ENCODE measurements at places on chromosomes 3 and 15.

DNA sequence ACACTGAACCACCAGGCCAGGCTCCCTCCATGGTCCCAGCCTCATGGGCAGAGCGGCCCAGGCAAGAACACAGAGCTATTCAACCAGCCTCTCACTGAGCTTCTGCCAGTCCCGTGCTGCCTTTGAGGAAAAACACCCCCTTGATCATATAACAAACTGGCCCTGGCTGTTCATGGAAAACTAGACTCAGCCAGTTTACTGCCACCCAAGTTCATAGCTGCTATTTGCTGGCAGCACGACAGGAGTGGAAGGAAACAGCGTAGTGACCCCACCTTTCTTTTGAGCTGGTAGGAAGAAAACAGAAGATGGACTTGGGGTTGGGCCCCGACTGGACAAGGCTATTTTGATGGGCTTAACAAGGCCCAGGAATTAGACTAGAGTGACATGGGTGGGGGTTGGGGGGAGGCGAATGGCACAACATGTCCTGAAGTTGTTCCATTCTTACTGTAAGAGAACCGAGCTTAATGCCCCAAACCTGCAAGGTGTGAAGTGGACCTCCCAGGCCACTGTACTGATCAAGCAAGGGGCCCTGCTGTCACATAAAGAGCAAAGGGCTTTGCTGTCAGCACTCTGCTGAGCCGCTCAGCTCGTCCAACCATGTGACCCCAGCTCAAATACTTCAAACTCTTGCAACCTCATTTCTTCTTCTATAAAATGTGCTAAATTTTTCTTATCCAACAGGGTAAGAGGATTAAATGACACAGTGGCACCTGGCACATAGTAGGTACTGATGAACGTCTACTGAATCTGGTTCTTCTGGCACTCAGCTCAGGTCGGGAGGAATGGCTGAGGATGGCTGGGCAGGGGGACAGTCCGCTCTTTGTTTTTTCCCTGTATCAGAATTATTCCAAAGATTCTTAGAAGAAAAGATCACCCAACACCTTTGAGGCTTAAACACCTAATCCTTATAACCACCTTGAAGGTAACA, 1.6 kb downstream of the FBXL22 start:
- DNase-seq = no peak

- no peak for DNase-seq
Measured at GRCh38 chr3:190528706-190529105, 14.8 kb downstream of the IL1RAP start.

DNA sequence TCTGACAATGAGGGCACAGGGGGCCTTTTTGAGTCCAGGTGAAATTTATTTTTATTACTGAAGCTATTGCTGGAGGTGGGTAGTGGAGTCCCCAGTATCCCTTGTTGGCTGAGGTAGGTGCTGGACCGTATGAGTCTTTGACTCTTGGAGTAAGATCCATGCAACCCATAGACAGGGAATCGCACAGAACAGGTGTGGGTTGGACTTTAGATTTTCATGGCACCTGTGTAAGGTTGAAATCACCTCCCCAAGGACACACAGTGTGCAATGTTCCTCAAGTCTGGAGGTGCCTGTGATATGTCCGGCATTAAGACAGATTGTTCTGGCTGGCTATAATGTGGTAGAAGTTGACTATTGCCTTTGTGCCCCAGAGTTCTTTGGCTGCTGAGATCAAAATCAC, 23.5 kb downstream of the MKRN3 start:
- no peak for DNase-seq

- DNase-seq = no peak
Measured at GRCh38 chr3:42610976-42611375, 10.5 kb downstream of the NKTR start.

GRCh38 chr3:182389071-182389815, 404.1 kb upstream of the ATP11B start:
- DNase-seq = peak; percentile 70

- no peak for DNase-seq
Measured at GRCh38 chr3:133733226-133733625, 13.0 kb upstream of the TF start.

GRCh38 chr3:105722943-105723556, 145.8 kb downstream of the CBLB start:
- DNase-seq = no peak

GRCh38 chr3:53077476-53078220, 31.8 kb upstream of the SFMBT1 start:
- no peak for DNase-seq

- DNase-seq = no peak
Measured at GRCh38 chr3:131907796-131908195, 127.0 kb downstream of the CPNE4 start.

- no peak for DNase-seq
Measured at GRCh38 chr3:173743111-173743510, 345.6 kb downstream of the NLGN1 start.

GRCh38 chr15:85614059-85614458, 180.7 kb downstream of the KLHL25 start:
- no peak for DNase-seq

DNA sequence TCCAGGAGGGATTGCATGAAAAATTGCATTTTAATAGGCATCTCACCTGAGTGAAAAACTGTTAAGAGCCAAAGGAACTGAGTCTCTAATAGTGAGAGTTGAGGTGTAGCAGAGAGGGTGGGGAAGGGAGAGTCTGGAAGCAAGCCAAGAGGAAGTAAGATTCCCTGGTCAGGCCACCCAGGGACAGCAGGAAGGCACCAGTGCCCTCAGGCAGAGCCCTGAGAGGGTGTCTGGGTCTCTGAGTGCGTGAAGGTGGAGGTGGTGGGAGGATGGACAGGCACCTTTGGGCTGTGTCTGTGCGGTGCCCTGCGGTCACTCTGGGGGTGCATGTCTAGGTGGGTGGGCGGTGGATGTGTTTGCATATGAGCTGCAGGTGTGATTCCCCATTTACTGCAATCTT, 300.4 kb upstream of the ROPN1 start:
- no peak for DNase-seq

DNA sequence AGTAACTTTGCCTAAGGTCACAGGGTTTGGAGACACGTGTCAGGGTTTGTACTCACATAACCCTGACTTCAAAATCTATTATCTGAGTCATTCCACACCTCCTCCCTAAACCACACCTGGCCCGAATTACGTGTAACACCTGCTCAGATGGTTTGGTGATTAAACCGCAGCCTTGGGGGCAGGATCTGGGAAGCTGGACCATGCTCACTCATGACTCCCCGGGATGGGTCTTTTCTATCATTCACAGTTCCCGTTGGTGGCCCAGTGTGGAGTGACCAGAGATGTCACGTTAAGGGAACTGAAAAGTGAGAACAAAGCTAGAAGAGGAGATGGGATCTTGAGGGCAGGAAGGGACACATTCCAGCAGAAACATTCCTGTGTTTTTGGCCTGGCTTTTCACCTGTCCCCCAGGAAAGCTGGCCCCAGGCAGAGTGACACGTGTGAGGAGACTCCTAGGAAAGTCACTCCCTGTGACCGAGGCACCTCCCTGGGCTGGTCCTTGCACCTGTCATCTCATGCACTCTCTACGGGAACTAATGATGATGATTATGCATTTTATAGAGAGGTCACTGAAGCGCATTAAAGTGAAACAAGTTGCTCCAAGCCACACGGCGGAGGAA, 75.4 kb upstream of the POMGNT2 start:
- DNase-seq = no peak

DNA sequence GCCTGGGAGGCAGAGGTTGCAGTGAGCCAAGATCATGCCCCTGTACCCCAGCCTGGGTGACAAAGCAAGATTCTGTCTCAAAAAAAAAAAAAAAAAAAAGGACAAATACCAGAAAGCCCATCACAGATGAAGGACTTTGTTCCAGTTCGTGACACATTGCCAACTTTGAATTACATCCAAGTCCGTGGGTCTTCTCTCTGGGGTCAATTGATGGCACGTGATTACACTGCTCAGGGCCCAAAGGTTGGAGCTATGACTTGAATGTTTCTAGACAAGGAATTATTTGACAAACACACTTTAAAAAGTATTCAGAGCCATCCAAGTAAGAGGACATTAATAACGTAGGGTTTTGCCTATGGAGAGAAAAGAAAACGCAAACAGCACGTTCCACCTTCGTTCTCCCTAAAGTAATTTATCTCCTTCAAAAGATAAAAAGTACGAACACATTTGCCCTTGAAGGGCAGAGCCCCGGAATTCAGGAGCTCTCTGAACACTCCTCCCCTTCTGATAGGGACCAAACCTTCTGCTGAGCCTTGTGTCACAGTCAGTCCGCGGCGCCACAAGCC, 31.3 kb upstream of the ST3GAL6 start:
- no peak for DNase-seq

- no peak for DNase-seq
Measured at GRCh38 chr15:57540211-57540610, 51.5 kb upstream of the MYZAP start.

DNA sequence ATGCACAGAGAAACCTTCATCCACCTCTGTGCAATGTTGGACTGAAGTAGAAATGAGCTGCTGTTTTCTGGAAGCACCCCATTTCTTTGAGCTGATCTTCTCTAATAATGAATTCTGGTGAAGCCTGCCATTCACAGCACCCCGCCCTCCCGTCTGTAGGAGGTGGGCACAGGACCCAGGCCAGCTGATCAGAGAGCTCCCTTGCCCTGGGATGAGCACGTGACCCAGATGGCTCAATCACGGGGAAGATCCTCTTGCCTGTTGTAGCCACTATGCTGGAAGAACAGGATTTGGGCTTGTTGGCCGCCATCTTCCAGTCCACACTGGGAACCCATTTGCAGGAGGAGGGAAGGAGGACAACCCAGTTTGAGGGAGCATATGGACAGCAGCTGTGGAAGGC, 44.5 kb downstream of the GOLGA6L2 start:
- DNase-seq = no peak

- no peak for DNase-seq
Measured at GRCh38 chr15:55991802-55992768, 1.3 kb downstream of the NEDD4 start.

GRCh38 chr3:78940128-78940527, 827.7 kb downstream of the ROBO1 start:
- no peak for DNase-seq

- DNase-seq = no peak
Measured at GRCh38 chr15:58165661-58166060, 27.5 kb downstream of the AQP9 start.

DNA sequence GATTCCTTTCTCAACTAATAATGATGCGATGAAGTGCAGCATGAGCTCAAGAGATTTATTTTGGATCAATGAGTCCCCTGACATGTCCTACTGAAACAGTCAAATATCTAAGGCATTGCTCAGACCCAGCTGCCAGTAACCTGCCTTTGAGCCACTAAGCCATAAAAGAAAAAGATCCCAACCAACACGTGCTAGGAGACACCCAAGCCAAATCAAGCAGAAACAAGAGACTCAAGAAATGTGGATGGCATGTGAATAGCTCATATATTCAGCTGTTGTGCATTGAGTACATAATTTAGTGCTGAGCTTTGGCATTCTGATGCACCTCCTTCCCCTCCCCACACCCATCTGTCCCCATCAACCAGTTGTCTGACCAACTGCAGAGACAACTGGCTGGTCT, 29.2 kb downstream of the GJD2 start:
- DNase-seq = no peak

- no peak for DNase-seq
Measured at GRCh38 chr3:43426388-43426787, 140.0 kb downstream of the SNRK start.

GRCh38 chr3:103127737-103128136, 692.9 kb downstream of the ZPLD1 start:
- DNase-seq = no peak

- no peak for DNase-seq
Measured at GRCh38 chr3:169344465-169344864, 319.0 kb downstream of the MECOM start.

DNA sequence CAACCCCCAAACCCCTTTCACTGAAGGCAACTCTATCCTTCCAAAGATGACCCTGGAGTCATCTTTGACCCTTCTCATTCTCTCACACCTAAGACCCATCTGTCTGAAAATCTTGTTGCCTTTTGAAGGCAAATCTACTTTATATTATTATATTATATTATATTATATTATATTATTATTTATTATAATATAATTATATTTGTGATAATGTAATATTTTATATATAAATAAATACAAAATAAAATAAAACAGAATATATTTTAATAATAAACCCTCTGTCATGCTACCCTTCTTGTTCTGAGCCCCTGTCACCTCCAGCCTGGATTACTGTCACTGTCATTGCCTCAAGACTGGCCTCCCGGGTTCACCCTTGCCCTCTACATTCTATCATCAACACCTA, 5.0 kb upstream of the PROK2 start:
- DNase-seq = no peak

DNA sequence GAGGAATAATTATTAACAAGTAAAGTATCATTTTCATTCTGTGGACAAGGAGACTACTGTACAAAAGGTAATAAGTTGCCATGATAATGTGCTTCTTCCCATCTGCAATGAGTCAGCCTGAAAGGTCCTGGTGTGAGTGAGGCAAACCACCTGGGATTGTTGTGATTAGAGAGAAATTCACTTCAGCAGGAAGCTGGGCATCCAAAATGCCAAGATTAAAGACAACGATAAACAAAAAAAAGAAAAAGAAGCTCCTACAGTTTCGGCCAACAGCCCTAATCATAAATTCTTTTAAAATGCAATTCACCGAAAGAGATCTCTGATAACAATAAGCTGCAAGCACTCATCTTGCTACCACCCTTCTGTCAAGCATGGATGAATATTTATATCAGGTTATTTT, 507.8 kb downstream of the TUSC7 start:
- no peak for DNase-seq

DNA sequence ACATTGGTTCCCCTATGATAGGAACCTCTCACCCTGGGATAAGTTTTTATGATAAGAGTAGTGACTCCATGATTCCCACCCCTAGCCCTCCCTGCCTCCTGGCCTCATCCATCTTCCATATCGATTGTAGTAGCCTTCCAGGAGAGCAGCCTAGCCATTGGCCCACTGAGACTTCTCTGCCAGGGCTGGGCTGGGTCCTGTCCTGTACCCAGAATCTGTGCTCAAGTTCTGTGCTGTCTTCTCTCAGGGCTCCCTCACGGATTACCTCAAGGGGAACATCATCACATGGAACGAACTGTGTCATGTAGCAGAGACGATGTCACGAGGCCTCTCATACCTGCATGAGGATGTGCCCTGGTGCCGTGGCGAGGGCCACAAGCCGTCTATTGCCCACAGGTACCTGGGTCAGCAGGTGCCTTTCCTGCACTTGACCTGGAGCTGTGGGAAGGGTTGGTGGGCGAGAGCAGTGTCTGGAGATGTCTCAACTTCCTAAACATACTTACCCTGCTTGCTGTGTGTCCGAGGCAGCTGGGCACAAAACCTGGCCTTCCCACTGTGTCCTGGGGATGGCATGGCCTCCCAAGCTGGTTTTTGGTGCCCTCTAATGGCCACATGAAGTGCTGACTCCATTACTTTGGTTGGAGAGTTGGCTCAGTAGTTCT, 16.6 kb upstream of the EXOG start:
- peak; percentile 3 for DNase-seq

- DNase-seq = peak; percentile 48
Measured at GRCh38 chr15:65791335-65792137, 557 bp downstream of the DENND4A start.
